ENCODE measurements at places on chromosomes 4 and X.

DNA sequence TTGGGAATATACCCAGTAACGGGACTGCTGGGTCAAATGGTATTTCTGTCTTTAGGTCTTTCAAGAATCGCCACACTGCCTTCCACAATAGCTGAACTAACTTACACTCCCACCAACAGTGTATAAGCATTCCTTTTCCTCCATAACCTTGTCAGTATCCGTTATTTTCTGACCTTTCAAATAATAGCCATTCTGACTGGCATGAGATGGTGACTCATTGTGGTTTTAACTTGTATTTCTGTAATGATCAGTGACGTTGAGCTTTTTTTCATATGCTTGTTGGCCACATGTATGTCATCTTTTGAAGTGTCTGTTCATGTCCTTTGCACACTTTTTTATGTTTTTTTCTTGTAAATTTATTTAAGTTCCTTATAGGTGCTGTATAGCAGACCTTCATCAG lies 81.2 kb downstream of the ADAM29 start:
- no peak for DNase-seq

DNA sequence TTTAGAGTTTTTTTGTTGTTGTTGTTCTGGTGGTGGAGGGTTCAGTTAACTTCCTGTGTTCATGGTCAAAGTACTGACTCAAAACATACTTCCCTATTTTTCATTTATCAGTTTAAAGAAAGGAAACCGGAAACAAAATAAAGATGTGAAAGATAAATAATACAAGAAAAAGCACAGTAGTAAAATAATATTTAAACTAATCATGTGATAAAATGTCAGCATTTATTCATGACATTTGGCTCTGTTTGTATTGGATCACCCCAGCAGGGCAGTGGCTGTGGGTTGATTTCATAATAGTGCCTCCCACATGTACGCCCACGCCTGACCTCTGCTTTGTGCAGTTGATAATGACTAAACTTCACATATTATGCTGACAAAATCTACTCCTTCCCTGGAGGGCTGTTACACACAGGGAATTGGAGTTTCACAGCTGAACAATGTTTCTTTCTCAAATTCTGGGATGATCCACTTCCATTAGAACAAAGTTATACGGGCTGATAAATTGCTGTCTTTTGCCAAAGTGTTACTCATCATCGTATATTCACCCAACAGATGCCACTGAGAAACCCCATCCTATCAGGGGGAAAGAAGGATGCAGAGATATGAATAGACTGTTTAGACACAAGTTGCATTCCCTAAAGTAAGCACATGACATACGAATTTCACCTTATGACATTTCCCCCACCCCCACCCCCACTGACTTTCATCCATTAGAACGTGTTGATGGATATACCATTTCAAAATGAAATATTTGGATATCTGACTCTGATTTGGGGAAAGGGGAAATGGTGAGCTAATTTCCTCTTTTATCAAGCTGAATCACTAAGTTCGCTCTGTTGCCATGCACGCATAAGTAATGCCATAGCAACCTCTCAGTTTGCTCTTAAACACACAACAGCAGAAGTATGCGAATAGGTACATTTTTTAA lies 48.3 kb downstream of the AMELX start:
- DNase-seq: peak; percentile 23

DNA sequence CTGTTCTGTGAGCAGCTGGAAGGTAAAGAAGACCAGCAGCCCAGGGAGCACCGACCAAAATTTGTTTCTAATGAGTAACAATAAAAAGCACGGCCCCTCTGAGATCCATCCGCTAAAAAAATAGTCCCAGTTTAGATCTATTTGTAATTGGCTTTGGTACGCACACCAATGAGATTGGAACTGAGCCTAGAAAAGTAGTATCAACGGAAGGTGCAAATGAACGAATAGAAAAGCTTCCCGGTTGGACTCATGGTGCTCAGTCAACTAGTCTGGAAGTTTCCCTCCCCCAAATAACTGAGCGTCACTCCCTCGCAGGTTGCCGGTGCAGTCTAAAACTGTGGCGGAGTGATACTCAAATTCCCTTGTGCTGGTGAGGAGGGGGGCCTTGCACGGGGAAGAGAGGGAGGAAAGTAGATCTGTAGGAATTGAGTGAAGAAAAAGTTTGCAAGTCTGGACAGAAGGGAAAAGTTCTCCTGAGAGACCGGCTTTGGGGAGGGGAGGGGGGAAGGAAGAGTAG lies at the start of gene COL4A5:
TSS of gene COL4A5 (plus strand) at position 413 of the 517 bp plus-strand sequence. CDS start 288 bp downstream, outside the sequence.
- DNase-seq: peak; percentile 84

GRCh38 chrX:25158635-25159034 lies 142.9 kb upstream of the ARX start:
- no peak for DNase-seq

- DNase-seq: no peak
These were observed 24.2 kb downstream of the FAM156A start for GRCh38 chrX:52933976-52934703.
